PC-9 (cell line): ENCODE measurements at places on chromosomes 6 and 20. TPM values are rescaled to one million over a fixed set of nuclear protein-coding genes. Genes with fewer than 3 reads are reported as not detected.

- H3K36me3 ChIP-seq: no peaks in the 10 kb centered on the region
- peak overlapping the region; percentile 18 for H3K27ac ChIP-seq
- H3K4me3 ChIP-seq: no peak overlapping the region
- peak; percentile 75 for DNase-seq
- H3K4me1 ChIP-seq: peaks cover 17% of the 10 kb centered on the region
Observed at GRCh38 chr6:48766349-48766748, 655.4 kb upstream of the PTCHD4 start.

Gene COL9A1
- total RNA-seq: not detected in 2 replicates

DNA sequence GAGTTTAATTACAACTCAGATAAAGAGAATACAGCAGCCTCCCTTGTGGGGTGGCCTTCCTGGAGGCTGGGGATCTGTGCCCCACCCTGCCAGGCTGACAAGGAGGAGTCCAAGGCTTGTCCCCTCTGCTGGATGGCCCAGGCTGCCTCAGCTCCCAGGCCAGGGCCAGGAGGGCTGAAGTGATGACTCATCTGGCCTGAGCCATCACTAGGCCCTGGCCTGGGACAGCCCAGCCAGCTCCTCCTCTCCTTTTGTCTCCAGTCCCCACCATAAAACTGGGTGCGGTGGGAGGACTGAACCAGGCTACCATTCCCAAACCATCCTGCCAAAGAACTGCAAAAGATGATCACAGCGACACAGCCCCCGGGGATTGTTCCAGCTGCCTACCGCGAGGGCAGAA, 15.0 kb downstream of the GRM4 start:
- H3K4me1 ChIP-seq: no peaks in the 10 kb centered on the region
- H3K36me3 ChIP-seq: no peaks in the 10 kb centered on the region
- no peak overlapping the region for H3K27ac ChIP-seq
- no peak for DNase-seq
- peaks cover 59% of the 10 kb centered on the region for H3K27me3 ChIP-seq
- H3K4me3 ChIP-seq: no peak overlapping the region

Gene TRIM15
- not detected in 2 replicates for total RNA-seq

DNA sequence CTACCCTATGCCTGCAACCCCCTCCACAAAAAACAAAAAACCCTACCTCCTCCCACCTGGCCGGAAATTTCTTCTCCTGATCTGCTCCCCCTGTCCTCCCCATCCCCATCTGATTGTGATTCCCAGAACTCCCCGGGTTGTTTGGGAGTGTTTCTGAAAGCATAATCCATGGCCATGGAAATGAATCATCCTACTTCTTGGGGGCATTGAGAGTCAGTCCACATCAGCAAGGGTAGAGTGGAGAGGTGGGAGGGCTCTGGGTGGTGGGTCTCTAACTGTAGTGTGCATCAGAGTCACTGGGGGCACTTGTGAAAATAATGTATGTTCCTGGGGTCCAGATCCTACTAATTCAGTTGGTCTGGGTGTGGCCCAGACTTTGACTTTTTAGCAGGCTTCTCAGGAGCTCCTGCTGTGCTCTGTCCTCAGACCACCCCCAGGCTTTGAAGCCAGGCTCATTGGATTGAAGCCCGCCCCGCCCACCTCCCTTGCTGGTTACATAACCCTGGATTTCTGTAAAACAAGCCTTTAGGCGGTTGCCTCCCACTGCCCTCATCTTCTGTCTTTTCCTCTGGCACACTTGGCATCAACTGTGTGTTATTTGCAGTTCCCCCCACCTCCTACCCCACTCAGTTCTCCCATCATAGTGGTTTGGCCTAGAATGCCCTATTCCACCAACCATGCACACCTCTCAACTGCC, 10.5 kb downstream of the PIGT start:
- H3K27ac ChIP-seq: no peak overlapping the region
- H3K27me3 ChIP-seq: no peaks in the 10 kb centered on the region
- no peaks in the 10 kb centered on the region for H3K4me1 ChIP-seq

- H3K36me3 ChIP-seq: no peaks in the 10 kb centered on the region
- H3K27me3 ChIP-seq: no peaks in the 10 kb centered on the region
- no peak overlapping the region for H3K27ac ChIP-seq
- no peaks in the 10 kb centered on the region for H3K4me1 ChIP-seq
- no peak overlapping the region for H3K4me3 ChIP-seq
Observed at GRCh38 chr6:156190270-156190669, 586.9 kb upstream of the ARID1B start.

DNA sequence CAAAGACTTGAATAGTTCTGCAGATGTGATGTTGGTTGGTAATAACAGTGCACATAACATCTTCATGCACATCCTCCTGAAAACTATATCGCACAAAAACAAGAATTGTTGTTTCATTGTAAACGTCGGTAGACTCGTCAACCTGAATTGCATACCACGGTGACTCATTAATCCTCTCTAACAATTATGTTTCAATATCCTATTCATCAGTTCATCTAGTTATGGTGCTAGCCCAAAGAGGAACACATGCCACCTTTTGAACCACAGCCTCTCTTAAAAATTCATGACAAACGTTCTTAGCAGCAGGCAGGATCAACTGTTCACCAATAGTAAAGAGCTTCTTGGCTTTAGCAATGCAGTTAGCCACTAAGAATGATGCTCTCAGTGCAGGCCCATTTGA, 25.0 kb downstream of the CRYBG1 start:
- H3K4me3 ChIP-seq: no peak overlapping the region
- no peak overlapping the region for H3K27ac ChIP-seq
- no peaks in the 10 kb centered on the region for H3K27me3 ChIP-seq
- peaks cover 19% of the 10 kb centered on the region for H3K4me1 ChIP-seq
- no peaks in the 10 kb centered on the region for H3K36me3 ChIP-seq
- DNase-seq: no peak

DNA sequence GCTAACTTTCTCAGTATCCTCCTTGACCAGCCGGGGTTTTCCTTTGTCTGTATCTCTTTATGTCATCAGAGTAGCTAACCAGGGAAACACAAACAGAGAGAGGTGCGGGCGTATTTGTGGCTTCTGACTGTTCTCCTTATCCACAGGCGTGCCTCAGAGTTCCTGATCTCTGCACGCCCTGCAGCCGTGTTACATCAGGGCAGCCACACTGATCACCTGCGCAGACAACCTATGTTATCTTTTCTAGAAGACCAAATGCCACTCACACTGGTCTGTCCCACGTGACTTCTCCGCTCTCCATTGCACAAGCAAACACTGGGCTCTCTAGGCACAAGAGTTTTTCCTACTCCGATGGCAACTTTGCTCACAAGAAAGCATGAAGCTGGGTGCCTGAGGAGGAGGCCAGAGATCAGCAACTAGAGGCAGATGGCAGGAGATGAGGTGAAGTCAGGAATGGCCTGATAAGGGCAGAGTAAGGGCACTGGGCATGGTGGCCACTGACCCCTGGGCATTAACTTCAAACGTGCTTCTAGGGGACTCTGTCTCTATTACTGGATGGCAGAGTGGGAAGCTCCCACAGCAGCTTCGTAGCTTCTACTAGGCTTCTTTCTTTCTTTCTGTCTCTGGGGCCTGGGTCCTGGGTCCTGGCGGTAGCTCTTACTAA, 4.5 kb downstream of the PDE10A start:
- no peaks in the 10 kb centered on the region for H3K4me1 ChIP-seq
- H3K27me3 ChIP-seq: peaks cover 44% of the 10 kb centered on the region
- H3K4me3 ChIP-seq: no peak overlapping the region
- H3K27ac ChIP-seq: no peak overlapping the region
- no peaks in the 10 kb centered on the region for H3K36me3 ChIP-seq

Gene CLIC5
- 2.0 and 2.1 TPM in 2 replicates for total RNA-seq

Gene FBXO5
- 14.8 and 20.6 TPM in 2 replicates for total RNA-seq

DNA sequence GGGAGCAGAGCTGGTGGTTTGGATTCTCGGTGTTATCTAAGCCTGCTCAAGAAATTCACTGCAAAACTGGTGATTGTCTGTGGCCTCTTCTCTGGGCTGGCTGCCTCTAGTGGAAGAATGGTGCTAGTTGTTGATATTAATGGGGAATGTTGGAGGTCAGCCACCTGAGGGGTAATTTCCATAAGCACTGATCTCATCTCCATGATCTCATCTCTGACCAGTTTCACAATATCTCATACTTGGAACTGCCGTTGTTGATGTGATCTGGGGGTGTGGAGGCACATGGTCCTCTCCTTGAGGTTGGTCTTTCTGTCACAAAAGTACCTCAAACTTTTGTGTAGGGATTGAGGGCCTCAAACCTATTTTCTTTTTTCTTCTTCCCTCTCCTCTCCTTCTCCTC, 102.6 kb downstream of the CD109 start:
- no peak overlapping the region for H3K4me3 ChIP-seq
- no peaks in the 10 kb centered on the region for H3K27me3 ChIP-seq
- H3K4me1 ChIP-seq: peaks cover 16% of the 10 kb centered on the region
- peak; percentile 27 for DNase-seq

DNA sequence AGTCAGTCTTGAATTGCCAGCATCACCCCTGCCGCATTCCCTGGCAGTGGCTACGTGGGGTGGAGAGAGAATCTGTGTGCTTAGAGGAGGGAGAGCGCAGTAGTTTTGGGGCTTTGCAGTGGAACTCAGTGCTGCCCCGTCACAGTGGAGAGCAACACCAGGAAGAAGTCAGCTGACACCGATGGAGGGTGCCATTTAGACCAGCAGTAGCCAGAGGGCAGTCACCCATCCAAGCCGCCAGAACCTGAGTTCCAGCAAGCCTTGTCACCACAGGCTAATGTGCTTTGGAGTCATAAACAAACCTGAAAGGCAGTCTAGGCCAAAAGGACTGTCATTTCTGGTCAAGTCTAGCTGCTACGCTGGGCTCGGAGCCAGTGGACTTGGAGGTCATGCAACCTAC, 22.0 kb upstream of the PERP start:
- no peak overlapping the region for H3K4me3 ChIP-seq
- no peaks in the 10 kb centered on the region for H3K36me3 ChIP-seq
- H3K27ac ChIP-seq: no peak overlapping the region

- no peak for DNase-seq
- no peak overlapping the region for H3K4me3 ChIP-seq
- no peaks in the 10 kb centered on the region for H3K4me1 ChIP-seq
- H3K36me3 ChIP-seq: no peaks in the 10 kb centered on the region
- no peak overlapping the region for H3K27ac ChIP-seq
Observed at GRCh38 chr6:72376736-72377135, 245.1 kb upstream of the KCNQ5 start.

Gene JPH2
- total RNA-seq: 41.1 and 58.8 TPM in 2 replicates

DNA sequence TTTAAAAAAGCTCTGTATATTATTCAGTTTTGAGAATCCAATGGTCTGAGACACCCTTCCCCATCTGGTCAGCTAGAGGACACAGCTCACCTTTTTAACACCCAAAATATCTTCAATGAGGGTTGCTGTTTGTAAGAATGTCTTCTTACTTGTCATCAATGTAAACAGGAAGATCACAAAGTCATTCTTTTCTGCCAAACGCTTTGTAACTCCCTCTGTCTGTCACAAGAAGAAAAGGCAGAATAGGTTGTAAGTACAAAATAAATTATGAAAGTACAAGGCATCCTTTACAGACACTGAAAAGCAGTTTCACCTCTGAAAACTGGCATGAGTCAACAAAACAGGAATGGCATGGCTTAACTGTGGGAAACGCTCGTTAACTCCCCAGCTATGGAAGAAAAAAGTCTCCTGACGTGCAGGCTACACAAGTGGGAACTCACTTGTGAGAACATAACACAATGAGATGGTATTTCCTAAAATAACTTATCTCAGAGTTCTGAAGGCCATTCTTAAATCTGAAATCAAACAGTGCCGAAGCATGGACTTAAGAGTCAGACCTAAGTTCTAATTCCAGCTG, 42.7 kb downstream of the TRPC4AP start:
- H3K36me3 ChIP-seq: peaks cover 16% of the 10 kb centered on the region; the same call in 1 of the 2 replicates
- no peak overlapping the region for H3K4me3 ChIP-seq
- no peak for DNase-seq

DNA sequence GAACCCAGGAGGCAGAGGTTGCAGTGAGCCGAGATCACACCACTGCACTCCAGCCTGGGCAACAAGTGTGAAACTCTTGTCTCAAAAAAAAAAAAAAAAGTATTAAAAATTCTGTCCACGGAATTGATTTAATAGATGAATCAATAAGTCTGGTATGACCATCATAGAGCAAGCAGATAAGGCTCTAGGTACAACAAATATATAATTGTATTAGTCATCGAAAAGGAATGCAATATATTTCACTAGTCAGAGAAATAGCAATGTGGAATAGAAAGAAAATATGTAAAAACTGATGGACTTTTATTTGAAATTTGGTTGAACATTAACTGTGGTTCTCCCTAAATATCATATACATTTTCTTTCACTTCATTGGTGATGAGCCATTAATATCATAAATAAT, 476.8 kb upstream of the AGPAT4 start:
- H3K27ac ChIP-seq: no peak overlapping the region
- no peaks in the 10 kb centered on the region for H3K36me3 ChIP-seq
- no peaks in the 10 kb centered on the region for H3K4me1 ChIP-seq
- H3K4me3 ChIP-seq: no peak overlapping the region
- H3K27me3 ChIP-seq: no peaks in the 10 kb centered on the region

Gene SPINT4
- not detected in 2 replicates for total RNA-seq
